ENCODE measurements at places on chromosomes 7 and 10.

DNA sequence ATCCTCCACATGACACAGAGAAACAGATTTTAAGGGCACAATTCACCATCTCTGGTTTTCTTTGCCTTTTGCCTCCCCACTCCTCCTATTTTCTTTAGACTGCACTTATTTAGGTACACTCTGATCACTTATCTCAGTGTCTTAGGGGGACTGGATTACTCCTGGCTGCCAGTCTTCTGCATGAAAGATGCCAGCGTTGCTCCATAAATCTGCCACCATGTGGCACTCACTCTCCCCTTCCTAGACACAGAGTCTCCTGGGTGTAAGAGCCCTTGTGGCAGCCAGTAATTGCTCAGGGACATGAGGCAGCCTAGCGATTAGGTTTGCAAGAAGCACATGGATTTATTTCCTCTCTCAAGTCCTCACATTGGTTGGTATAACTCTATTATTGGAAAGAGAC is 34.5 kb upstream of the RBM20 start:
- DNase-seq: no peak

- DNase-seq: no peak
Observed at GRCh38 chr10:69097729-69098128, 9.8 kb downstream of the SRGN start.

DNA sequence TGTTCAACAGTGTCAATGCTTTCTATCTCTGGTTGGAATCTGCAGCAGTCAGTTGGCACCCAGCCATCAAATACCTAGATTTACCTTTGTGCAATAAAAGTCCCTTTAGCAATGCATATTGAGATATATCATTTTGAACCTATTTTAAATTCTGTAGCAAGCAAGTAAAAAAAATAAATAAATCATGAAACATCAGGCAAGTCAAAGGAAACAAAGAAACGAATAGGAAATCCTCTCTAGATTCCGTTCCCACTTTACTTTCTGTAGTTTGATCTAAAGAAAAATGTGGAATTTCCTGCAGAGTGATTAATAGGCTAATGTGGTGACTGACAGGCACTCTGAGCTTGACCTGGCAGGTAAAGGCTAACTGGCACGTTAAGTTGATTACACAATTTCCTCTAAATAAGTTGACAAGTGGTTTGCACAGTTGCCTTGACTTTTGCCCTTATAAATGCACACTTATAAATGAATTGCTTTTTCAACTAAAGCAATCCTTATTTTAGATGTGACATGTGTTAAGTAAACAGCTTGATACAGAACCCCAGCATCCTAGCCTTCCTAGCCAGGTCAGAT is 208.1 kb upstream of the TCF7L2 start:
- no peak for DNase-seq

DNA sequence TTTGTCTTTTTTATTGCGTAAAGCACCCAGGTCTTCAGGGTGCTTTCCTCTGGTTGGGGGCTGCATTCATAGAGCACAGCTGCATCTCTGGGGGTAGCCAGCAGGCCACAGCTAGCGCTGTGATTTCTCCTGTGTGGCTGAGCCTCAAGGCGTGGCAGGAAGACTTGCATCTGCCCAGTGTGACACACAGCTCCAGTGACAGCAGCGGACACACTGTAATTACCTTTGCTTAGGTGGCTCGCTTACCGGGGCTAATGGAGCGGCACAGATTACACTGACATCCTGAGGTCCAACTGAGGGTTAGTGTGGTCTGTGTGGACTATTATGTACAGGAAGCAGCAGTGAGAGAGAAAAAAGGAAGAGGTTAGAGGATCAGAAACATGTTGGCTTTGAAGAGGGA is 27.1 kb downstream of the ABCB4 start:
- DNase-seq: no peak

- DNase-seq: no peak
Observed at GRCh38 chr10:11328264-11329061, 283.0 kb downstream of the USP6NL start.

DNA sequence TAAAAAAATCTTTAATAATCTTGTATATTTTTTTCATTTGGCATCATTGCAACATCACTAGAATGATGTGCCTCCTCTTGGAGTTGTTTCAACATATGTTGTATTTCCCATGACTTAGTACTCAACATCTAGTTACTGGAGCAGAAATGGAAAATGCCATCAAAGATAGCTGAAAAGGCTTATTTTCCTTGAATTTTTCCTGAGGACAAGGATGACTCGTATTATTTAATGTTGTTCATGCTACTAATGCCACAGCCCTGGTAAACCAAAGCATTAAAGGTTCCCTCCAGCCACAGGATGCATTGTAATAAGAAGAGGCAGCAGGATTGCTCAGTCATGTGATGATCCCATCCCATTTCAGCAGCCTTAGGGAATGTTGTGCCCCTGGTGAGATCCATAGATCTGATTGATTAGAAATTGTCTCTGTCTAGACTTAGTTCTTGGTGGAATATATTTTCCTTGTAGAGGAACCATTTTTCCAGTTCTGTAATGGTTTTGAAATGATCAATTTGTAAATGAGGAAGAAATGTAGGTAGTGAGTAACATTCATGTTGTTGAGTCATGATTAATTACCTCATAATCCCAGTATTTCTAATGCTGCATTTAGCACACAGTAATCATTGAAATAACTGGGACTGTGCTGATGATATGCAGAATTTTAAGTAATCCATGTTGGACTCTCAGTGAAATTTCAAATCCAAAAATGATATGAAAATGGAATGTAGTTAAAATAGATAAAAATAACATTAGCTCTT is 91.3 kb upstream of the SMIM30 start:
- DNase-seq: no peak

DNA sequence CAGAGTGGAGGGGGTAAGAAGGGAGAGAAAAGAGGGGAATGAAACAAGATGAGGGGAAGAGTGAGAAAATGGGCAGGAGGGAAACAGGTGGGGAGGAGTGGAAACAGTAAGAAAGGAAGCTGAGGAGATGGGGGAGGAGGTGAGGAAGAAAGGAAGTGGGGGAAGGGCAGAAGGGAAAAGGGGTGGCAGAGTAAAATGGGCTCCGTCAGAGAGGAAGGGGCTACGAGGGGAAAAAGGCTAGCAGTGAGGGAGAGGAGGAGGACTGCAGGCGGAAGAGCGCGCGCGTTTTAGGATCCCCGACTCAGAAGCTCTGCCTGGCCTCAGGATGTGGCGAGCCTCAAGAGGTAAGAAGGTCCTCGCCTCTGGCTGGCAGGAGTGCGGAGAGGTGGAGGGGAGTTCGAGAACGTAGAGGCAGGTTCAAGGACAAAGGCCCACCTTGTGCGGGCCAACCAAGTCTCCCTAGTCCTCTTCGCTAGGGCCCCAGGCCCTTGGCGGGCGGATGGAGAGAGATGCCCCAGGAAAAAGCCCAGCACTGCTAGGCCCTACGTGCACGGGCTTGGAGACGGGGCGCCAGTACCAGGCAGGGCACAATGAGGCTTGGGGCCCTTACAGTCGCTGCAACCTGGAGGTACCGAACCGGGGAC is 5.8 kb upstream of the NKX2-3 start:
- no peak for DNase-seq

GRCh38 chr10:50510517-50511473 is 113.0 kb downstream of the SGMS1 start:
- DNase-seq: no peak

GRCh38 chr7:7209412-7210050 is 27.2 kb downstream of the C1GALT1 start:
- DNase-seq: no peak

DNA sequence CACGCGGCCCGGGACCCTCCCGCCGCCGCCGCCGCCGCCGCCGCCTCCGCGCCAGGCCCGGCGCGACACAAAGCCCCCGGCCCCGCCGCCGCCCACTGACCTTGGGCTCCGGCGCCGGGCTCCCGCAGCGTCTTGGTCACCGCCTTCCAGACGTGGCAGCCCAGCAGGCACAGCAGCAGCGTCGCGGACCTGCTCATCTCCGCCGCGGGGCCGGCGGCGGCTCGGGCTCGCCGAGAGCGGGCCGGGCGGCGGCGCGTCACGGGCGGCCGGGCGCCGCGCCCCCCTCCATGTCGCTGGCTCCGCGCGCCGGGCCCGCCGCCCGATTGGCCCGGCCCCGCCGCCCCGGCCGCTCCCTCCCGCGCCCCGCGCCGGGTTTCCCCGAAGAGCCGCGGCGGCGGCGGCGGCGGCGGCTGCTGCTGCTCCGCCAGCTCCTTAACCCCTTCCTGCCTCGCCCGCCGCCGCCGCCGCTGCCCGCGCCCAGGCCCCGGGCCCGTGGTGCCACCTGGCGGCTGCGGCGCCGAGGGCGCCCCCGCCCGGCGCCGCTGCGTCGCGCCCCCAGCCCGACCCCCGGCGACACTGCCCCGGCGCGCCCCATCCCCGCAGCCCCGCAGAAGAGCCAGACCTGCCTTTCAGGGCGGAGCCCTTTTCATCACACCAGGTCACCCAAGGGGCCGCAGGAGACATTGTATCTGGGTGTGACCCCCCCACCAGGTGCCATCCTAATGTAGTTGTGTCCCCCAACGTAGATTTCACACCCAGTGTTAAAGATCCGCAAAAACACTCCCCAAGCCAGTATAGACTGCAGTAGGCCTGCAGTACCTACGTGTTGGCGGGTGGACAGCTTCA is at the start of gene FAM171A1:
FAM171A1 (minus strand) TSS at position 434 of the 846 bp plus-strand sequence; CDS start at position 197, 237 bp downstream.
- DNase-seq: no peak
